Ovary (tissue), 10 donors: ENCODE measurements at places on chromosomes 16 and 17.
A peak's percentile ranks its signal among the peaks of the same experiment; 100 is the strongest.

GRCh38 chr17:61419496-61420046 is 19.9 kb downstream of the TBX2 start:
- no peak for DNase-seq

GRCh38 chr16:72890587-72890986 is 157.3 kb downstream of the ZFHX3 start:
- DNase-seq, result no peak

DNA sequence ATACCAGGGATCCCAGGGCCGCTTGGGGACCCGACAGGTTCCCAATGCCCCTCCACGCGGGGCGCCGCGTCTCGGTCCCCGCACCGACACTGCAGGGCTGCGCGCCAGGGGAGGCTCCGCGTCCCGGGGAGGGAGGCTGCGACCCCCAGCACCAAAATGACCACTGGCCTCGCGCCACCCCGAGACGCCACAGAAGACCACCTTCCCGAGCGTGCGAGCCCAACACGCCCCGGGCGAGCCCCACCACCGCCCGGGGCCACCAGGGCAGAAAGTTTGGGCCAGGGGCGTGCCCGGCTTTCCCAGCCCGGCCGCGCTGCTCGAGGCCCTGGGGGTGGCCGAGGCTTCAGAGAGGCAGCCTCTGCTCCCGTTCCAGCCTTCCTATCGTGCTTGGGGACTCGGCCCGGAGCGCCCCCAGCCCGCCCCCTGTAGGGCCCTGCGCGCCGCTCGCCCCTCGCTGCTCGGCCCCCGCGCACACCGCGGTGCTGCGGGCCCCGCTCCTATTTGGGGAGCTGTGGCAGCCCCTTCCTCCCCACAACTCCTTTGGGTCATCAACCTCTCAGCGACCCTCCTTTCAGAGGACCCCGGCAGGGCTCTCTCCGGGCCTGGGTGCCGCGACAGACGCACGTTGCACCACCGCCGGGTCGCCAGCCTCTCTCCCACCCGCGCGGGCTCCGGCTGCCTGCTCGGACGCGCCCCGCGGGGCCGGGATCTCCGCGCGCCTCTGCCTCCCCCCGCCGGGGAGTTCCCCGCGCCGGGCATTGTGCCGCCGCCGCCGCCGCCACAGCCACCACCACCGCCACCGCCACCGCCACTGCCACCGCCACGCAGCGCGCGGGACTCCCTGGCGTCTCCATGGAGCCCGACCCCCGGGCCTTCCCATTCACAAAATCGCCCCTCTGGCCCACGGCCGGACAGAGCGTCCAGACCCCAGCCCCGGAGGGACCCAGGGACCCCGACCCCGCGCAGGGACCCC is 892 bp downstream of the RBFOX3 start:
- DNase-seq, result no peak

GRCh38 chr17:38540514-38541045 is 65.2 kb downstream of the SRCIN1 start:
- no peak for DNase-seq

- no peak for DNase-seq
Measured at GRCh38 chr17:36686123-36686669, 84.8 kb downstream of the MRM1 start.

GRCh38 chr16:87407511-87408112 is 15.5 kb downstream of the MAP1LC3B start:
- DNase-seq, result peak; percentile 73
